IMR-90 (cell line): ENCODE measurements at places on chromosomes 1 and 21.
A peak's percentile ranks its signal among the peaks of the same experiment; 100 is the strongest.

GRCh38 chr1:112638110-112638428 lies 18.4 kb downstream of the CAPZA1 start:
- no peak for DNase-seq

DNA sequence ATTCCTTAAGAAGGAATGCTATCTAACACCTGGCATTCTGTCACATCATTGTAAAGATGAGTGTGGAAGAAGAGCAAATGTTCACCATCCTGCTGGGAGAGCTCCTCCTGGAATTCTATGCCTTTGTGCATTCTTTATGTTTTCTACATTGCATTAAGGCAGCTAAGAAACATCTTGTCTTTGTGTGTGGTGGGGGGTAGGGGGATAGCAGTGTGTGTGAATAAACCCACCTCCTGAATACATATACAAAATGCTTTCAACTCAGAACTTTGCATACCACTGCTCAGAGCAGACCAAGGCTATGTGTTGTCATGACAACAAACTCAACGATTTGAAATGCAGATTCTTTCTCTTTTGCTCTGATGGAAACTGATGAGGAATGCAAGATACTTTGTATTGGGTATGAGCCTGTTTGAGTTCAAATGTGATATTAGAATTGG lies 193.6 kb upstream of the KAZN start:
- peak; percentile 6 for DNase-seq

GRCh38 chr1:243939167-243939848 lies 89.3 kb upstream of the AKT3 start:
- DNase-seq = peak; percentile 65

DNA sequence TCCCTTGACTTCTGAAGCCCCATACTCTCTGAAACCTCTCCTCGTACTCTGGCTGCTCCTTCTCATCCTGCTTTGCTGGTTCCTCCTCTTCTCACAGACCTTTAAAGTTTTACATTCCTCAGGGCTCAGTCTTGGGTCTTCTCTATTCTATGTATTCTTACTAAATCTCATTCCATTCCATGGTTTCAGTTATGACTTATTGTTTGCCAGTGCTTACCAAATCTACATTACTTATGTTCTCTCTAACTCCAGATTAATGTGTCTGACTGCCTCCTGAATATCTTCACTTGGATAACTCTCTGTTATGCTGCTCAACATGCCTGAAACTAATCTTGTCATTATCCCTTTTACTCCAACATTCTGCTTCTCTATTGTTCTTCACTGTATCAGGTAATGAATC lies 5.4 kb upstream of the SLC35D1 start:
- DNase-seq = peak; percentile 16
